Esophagus (tissue), 2 donors: ENCODE measurements at places on chromosomes 1 and 21. TPM values are rescaled to one million over a fixed set of nuclear protein-coding genes. Genes with fewer than 3 reads are reported as not detected.

FAM72C gene
- 0.90 TPM for polyA plus RNA-seq

PTCH2 gene
- 0.71 TPM for polyA plus RNA-seq

ACADM gene
- polyA plus RNA-seq = 42.5 TPM

KIAA0040 gene
- polyA plus RNA-seq = 4.0 TPM

MCOLN2 gene
- 0.79 TPM for polyA plus RNA-seq

EPHB2 gene
- polyA plus RNA-seq = 0.08 TPM

DEPDC1 gene
- 2.8 TPM for polyA plus RNA-seq

HAO2 gene
- polyA plus RNA-seq = not detected

F13B gene
- not detected for polyA plus RNA-seq

RIPK4 gene
- polyA plus RNA-seq = 51.7 TPM

KRTAP19-4 gene
- polyA plus RNA-seq = not detected

TMEM200B gene
- 3.9 TPM for polyA plus RNA-seq

GPR52 gene
- polyA plus RNA-seq = 0.18 TPM
